Fibroblast of villous mesenchyme (primary cell): ENCODE measurements at places on chromosomes 1 and 21. TPM values are rescaled to one million over a fixed set of nuclear protein-coding genes. Genes with fewer than 3 reads are reported as not detected.

DNA sequence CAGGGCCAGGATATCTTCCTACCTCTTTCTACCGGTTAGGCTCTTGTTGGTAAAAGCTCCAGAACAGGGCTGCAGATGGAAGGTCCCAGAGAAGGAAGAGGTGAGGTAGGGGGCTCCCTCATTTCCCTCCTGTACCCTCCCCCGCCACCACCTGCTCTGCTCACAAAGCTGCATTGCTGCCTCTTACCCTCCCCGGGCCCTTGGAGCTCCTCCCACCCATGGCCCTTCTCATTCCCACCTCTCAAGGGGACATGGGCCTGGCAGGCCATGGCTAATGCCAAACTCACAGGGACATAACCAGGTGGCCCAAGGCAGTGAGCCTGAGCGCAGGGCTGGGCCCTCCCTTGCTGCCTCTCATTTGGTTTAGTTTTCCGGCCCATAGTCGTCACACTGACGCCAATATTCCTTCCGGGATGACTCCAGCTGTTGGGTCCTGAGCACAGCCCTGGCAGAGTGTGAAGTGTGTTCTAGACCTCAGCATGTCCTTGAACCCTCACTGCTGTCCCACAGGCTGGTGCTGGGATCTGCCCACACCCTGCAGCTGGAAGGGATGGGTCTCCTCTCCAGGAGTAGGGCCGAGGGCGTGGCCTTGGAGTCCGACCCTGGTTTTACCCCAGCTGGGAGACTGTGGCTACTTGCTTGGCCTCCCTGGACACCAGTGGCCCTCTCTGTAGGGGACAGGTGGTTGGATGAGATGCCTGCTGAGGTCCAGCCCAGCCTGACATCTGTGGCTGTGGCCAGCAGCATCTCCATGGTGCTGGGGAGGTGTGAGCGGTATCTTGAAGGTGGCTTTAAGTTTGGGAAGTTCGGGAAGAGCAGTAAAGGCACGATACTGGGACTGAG is 104.6 kb downstream of the ARHGEF10L start:
- DNase-seq: no peak

- peak; percentile 46 for DNase-seq
Observed at GRCh38 chr1:51564124-51564523, 45.1 kb upstream of the EPS15 start.

DNA sequence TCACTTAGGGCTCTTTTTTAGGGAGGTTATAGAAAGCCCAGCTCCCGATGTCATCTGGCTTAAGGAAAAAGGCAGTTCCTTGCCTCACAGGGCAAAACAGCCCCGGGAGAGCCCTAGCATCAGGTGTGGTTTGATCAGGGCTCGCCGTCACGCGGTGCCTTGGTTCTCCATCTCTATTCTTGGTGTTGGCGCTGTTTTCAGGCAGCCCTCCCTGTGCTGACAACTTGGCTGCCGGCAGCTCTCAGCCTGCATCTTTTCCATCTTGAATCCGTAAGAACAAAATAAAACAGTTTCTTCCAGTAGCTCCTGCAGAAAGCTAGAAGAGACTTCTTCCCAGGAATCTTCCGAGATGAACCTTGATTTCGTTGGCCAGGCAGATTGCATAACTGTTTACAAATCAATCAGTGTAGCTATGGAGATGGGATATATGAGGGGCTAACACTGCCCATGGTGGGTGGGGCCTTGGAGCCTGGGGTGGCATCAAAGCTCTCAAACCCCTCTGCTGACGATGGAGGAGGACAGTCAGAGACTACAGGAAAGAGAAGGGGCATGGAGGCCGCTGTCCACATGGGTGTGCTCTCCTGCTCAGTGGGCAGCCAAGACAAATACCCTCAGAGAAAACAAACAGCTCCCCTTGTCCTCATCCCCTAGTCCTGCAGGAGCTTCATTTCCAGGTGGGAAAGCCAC is 370.7 kb upstream of the C1orf174 start:
- no peak for DNase-seq

GRCh38 chr1:230867903-230868735 is at the start of gene C1orf198:
Gene C1orf198 (minus strand): TSS chr1:230868521. CDS start chr1:230868512, 9 bp downstream.
- DNase-seq: no peak

- DNase-seq: peak; percentile 47
Observed at GRCh38 chr1:109969146-109969829, 15.3 kb upstream of the AHCYL1 start.

DNA sequence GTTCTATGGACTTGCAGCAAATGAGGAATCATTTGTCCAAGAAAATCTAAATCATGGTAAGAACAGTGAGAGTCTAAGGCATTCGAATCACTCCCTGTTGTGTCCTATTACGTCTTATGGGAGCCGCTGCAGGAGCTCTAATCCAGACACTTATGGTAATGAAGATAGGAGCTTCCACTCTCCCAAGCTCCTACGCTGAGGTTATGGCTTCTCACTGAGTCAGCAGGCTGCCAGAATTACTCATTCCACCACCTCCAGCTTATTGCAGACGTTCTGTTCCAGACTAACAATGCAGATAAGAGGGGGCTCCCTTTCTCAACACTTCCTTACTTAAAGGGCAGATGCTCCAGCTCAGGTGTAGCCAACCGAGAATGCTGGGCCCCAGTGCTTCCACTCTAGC is 212.6 kb downstream of the GREM2 start:
- DNase-seq: peak; percentile 93

DNA sequence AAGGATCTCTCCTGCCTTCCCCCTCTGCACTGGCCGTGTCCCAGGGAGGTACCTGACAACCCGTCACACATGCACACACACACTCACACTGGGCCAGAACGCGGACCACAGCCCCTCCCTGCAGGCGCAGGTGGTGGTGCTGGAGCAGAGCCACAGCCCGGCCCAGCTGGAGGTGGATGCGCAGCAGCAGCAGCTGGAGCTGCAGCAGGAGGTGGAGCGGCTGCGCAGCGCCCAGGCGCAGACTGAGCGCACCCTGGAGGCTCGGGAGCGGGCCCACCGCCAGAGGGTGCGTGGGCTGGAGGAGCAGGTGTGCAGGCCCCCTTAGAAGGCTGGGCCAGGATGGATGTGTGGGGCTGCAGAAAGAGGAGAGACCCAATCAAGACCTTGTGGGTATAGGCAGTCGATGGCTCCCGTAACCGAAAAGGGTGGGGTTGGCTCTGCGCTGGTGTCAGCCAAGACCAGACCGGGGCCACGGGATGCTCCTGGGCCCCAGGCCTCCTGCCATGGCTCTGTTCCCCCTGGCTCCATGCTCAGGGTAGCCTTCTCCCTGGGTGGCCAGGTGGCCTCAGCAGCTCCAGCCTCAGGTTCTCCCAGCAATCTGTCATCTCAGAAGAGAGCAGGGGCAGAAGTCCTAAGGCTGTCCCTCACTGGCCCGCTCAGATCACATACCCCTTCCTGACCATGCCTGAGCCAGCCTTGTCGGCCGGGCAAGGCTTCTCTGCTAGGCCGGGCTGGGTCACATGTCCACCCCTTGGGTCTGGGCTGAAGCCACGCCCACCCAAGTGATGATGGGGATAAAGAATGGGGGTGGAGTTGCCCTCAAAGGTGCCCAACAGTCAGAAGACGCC is 8.9 kb downstream of the MFAP2 start:
- peak; percentile 44 for DNase-seq

Gene FAM163A
- total RNA-seq: under 0.01 TPM in 2 replicates

Gene DISC1
- total RNA-seq: 9.9 and 10.0 TPM in 2 replicates

Gene MAST2
- total RNA-seq: 34.5 and 39.0 TPM in 2 replicates

GRCh38 chr1:24925082-24925779 is 4.8 kb downstream of the RUNX3 start:
- DNase-seq: no peak

DNA sequence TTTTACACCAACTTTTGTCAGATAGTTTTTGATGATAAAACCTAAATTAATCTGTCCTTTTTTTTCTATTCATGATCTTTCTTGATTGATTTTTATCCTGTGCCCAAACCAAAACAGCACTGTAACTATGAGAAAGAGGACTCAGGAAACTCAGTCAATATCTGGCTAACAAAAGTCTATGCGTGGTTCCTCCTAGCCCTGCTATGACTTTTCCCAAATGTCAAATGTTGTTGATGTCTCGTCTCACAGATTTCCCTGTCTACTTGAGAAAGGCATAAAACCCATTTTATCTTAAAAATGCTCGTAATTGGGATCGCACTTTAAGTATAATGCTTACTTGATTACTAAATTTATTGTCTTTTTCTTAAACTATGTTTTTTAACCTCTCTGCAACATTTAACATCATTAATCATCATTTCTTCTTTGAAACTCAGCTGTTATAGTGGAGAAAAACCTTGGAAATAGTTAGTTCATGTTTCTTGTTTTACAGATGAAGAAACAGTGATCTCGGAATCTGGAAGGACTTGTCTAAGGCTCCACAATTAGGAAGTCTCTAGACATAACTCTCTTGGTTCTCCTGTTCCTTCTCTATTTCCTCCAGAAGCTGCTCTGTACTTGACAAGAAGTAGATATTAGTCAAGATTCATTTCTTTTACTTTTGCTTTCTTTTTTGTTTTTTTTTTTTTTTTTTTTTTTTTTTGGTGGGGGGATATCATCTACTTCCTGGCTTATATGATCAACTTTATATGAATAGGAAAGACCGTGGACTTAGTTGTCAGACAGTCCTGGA is 26.2 kb upstream of the PTPRC start:
- no peak for DNase-seq

DNA sequence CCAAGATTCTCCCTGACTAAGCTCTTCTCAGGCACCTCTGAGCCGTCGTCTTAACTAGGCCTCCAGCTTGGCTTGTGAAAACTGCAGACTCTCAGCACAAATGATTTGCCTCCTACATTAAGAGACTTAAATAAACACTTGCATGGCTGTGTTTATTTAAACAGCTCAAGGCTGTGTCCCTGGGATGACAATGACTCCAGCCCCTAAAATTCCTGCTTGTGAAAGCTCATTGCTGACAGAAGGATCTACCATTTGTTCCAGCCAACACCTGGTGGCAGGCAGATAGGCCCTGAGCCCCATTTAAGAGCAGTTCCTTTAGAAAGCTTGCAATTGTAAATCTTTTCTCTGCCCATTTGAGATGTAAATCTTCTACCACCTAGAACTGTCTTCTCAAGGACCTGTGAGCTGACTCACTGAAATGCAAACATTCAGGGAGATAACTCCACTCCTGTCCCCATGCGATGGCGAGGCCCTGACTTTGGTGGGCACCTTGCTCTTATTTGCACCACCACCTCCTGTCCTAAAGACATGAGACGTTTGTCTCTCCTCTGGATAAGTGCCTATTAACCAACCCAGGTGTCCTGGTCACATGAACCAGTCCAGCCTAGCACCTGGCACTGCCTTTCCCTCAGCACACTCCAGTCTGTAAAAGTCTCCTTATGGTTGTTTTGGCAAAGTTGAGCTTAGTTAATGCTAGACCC is 15.1 kb upstream of the PCP4 start:
- no peak for DNase-seq

Gene ATP6V1G3
- 0.43 TPM in 1 of 2 replicates, not detected in the other for total RNA-seq

Gene RPRD2
- total RNA-seq: 9.7 and 16.8 TPM in 2 replicates

- peak; percentile 89 for DNase-seq
Observed at GRCh38 chr1:58618303-58618702, 41.3 kb upstream of the TACSTD2 start.

DNA sequence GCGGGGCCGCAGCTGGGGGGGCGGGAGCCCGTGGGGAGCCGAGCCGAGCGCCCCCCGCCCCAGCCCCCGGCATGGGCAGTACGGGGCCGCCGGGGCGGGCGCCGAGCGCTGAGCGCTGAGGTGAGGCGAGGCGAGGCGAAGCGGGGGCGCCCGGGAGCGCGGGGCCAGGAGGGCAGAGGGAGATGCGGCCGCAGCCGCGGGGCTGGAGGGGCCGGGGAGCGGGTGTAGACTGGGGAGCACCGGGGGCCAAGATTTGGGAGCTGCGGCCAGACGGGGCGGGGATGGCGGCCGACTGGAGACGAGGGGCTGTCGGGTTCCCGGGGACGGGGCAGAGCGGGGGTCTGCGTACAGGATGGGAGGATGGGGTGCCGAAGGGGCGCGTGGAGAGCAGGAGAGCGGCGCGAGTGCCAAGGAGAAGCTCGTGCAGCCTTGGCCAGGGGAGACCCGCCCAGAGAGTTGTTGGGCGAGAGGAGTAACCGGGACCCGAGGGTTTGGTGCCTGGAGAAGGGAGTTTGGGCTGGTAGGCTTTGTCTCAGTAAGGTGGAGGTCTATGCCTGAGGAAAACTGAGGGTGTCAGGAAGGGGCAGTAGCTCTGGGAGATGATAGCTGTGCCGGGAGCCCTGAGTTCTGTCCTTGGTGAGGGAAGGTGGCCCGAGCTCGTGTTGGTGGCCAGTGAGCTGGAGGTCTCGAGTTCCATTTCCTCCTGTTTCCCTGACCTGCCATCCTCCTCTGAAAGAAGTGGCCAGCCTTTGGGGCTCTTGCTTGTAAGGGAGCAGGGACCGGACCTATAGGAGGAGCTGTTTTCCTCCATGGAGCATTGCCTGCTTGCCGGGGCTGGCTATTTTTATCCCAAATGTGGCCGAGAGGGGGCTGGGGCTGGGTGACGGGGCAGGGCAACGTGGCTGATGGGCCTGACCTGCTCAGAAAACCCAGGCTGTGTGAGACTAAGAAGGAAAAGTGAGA is 539 bp downstream of the ATP8B2 start:
- peak; percentile 91 for DNase-seq

DNA sequence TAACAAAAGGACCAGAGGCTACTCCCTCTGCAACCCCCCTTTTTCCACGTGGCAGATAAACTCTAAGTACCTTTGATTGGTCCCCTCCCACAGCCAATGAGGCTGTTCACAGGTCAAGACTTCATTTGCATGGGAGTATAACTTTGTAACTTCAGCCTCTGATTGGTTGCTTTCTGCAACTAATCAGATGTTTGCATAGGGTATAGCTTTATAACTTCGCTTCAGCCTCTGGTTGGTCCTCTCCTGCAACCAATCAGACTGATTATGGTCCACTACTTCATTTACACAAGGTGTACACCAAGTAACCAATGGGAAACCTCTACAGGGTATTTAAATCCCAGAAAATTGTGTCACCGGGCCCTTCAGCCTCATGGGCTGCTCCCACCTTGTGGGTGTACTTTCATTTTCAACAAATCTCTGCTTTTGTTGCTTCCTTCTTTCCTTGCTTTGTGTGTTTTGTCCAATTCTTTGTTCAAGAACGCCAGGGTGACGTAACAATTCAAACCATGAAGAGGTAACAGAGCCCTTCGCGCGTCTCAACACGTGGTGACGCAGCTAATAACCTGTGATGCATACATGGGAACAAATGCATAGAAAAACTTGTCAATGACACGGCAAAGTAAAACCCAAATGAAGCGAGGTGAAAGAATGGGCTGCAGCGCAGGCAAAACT is 47.2 kb downstream of the VPS26C start:
- peak; percentile 8 for DNase-seq

Gene PPM1J
- 0.43 and 1.3 TPM in 2 replicates for total RNA-seq

DNA sequence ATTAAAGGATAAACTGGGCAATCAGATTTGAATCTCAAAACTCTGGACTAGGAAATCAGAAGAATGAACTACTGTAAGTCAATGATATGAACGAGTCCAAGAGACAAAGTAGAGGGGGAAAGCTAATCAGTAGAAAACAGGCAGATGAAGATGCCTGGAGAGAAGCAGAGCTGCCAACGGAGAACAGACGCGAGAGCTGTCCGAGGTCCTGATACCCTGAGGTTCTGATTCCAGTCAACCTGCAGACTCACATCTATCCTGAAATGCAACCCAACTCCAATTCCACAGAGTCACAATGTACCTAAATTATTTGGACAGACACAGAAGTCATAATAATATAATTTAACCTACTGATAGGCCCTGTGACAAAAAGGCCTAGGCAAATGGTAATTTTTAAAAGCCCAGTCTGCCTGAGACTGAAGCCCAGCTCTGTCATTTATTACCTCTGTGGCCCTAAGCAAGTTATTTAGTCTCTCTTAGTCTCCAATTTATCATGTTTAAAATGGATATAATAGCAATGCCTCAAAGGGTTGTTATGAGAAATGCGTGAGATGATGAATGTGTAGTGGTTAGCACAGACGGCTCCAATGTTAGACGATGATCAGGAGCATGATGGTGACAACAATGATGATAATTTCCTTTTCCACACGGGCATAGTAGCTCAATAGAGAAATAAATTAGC is 33.4 kb downstream of the RGS7 start:
- DNase-seq: peak; percentile 25

Gene NR5A2
- under 0.01 TPM in 1 of 2 replicates, not detected in the other for total RNA-seq

Gene BMP8A
- 0.97 and 1.7 TPM in 2 replicates for total RNA-seq

Gene PTCH2
- under 0.01 and 0.32 TPM in 2 replicates for total RNA-seq
